ENCODE measurements at places on chromosomes 12 and 14.

GRCh38 chr12:5102806-5103205 lies 59.1 kb downstream of the KCNA5 start:
- no peak for DNase-seq

GRCh38 chr14:68669603-68670358 lies 123.1 kb downstream of the ZFP36L1 start:
- no peak for DNase-seq

- DNase-seq: no peak
Observed at GRCh38 chr12:56995201-56995929, 11.0 kb downstream of the ZBTB39 start.

DNA sequence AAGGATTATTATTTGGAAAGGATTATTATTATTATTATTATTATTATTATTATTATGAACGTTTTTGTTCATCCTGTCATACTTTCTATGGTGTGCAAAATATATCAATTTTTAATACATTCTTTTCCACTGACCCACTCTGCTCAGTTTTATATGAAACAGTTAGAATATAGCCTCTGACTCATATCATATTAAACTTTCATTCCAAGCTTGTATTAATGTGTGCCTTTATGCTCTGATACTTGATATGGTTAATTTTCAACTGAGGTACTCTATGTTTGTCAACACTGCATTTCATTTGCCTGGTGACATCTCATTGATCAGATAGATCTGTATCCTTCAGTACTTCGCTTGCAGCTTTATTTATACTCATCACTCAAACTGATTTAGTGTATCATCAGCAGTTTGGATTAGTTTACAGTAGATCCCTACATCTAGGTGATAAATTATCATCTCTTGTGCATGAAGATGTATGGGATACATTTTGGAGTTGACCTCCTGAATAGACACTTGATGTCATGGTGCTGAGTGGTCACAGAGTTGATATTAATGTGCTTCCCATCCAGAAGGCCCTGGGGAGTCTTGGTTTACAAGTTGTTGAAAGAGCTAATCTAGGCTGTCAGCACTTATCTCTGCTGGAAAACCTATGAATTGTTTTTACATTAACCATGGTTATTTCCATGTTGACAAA lies 271.8 kb downstream of the TRHDE start:
- no peak for DNase-seq

- DNase-seq: no peak
Observed at GRCh38 chr14:102554821-102555819, 37.3 kb upstream of the RCOR1 start.

DNA sequence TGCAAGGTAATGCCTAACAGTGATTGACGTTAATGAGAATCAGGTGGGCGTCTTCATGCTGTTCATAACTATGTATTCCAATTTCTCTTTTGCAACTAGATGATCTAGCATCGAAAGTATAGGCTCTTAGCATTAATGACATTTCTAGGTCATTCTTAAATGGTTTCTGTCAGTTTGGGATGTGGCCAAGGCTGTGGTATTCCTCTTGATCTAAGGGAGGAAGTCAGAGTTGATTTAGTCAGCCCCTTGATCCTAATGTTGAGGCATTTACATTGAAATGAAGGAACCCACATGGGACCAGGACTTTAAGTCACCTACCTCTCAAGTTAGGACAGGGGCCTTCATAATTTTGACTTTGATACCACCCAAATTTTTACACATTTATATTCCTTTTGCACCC lies 448.1 kb downstream of the NPAS3 start:
- DNase-seq: no peak

GRCh38 chr14:76918256-76918781 lies 92.1 kb downstream of the LRRC74A start:
- peak; percentile 55 for DNase-seq
